ENCODE measurements at places on chromosomes 11 and 22. TPM values are rescaled to one million over a fixed set of nuclear protein-coding genes. Genes with fewer than 3 reads are reported as not detected.

- no peak for DNase-seq
Observed at GRCh38 chr11:86034710-86035109, 34.2 kb downstream of the PICALM start.

- no peak for DNase-seq
Observed at GRCh38 chr11:131254254-131254653, 116.2 kb upstream of the NTM start.

DNA sequence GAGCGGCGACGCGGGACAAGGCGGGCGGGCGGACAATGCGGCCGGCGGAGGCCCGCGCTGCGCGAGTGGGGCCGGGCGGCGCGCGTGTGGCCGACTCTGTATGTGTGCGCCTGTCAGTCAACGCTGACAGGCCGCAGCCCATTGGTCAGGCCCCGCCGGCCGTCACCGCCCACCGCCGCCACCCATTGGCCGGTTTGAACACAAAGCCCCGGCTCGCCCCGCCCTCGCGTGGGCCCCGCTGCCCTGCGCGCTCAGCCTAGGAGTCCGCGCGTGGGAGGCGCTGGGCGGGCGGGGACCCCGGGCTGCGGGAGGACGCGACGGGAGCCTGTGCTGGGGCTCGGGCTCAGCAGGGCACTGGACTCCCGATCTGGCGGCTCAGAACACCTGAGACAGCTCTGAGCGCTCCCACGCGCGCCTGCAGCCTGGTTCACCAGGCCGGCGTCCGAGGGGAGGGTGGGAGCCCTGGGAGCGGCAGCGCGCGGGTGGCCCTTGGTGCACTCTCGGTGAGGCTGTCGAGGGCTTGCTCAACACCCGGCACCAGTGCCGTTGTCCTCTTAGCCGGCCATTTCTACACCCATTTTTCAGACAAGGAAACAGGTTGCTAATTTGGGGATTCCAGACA, at the start of gene SUN2:
Gene SUN2 (minus strand): TSS at position 88 of the 622 bp plus-strand sequence. CDS start 3,370 bp downstream, outside the sequence.
- peak; percentile 89 for DNase-seq

- DNase-seq: no peak
Observed at GRCh38 chr11:19762266-19762665, 49.6 kb downstream of the NAV2 start.

- DNase-seq: no peak
Observed at GRCh38 chr11:66674964-66675602, 2.6 kb downstream of the RBM4B start.

- no peak for DNase-seq
Observed at GRCh38 chr11:75450826-75451821, 18.1 kb upstream of the KLHL35 start.

DNA sequence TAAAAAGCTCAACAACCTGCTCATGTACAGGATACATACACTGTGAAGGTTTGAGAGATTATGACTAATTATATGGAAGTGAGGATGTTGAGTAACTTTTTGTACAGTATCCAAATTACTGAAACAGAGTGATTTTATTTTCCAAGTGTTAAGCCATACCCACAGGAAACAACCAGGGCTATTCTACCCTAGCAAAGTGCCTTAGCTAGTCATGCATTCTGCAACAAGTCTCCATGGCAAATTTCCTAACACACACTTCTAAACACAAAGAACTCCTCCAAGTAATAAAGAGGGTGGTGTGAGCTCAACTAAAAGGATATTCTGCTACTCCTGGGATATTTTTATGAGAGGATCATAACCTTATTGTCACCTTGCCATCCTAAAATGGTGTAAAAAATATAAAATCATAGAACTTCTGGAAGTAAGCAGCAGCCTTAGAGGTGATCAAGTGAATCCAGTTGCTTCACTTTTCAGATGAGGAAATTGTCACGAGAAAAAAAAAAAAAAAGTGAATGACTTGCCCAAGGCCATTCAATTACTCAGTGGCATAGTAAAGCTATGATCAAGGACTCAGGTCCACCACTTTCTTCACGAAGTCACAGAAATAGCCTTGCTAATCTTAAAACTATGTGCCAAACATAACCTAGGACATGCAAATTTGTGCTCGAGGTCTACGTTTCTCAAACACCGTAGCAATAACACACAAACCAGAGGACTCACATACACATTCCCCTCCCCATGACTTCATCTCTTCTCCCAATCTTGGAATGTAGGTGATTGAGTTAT, 4.2 kb downstream of the LGR4 start:
- DNase-seq: no peak

ART1 gene
- polyA plus RNA-seq: 0.38 TPM

MMP1 gene
- 0.23 TPM for polyA plus RNA-seq

KRTAP5-2 gene
- not detected for polyA plus RNA-seq

ST14 gene
- 23.5 TPM for polyA plus RNA-seq

MS4A4E gene
- polyA plus RNA-seq: 0.76 TPM
